ENCODE measurements at places on chromosomes 4 and X. TPM values are rescaled to one million over a fixed set of nuclear protein-coding genes. Genes with fewer than 3 reads are reported as not detected.

DNA sequence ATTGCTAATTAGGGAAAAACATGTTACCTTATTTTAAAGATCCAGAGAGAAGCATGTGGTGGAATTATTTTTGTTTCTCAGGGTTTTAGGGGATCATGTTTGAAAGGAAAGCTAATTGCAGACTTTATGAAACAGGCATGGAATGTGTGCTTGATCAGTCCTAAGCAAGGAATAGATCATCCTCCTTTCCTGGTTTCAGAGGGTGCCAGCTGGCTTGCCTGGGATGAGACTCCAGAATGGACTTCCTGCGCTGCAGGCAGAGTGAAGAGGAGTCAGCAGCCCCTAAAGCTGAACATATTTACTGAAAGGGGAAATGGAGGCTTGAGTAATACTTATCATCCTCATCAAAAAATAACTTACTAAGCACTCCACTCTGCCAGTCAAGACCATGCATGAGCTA, 13.3 kb downstream of the FGF5 start:
- DNase-seq: no peak

DNA sequence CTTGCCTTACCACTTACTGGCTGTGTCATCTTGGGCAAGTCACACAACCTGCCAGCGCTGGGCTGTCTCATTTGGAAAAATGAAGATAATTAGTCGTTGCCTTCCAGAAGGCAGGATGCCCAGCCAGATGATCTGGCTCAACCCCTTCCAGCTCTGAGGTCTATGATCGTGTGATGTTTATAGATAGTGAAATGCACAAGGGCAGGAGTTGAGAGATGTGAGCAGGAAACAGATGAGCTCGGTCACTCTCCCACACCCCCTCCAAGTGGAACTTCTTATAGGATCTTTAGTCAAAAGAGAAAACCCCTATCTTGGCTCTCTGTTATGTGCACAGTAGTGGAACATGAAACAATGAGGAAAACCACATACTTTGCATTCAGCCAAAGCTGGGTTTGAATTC, 336.8 kb upstream of the PPARGC1A start:
- DNase-seq: no peak

DNA sequence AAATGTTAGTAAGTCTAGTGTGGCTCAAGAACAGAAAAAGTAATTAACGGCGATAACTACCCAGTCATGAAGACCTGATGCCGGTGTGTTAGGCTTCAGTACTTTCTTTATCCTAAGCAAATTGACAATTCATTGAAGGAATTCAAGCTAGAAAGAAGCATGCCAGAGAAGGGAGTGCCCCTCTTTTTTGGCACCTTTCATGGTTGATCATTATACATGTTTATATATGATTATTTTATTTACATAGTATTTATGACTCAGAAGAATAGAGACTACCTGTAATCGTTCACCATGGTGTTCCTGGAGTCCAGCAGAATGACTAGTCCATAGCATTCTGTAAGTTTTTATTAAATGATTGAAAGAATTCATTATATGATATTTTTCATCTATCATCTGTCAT, 548.3 kb upstream of the SLIT2 start:
- DNase-seq: no peak

- DNase-seq: no peak
Observed at GRCh38 chr4:47551682-47552081, 66.6 kb downstream of the ATP10D start.

Gene NR0B1
- polyA plus RNA-seq: 19.5 TPM

DNA sequence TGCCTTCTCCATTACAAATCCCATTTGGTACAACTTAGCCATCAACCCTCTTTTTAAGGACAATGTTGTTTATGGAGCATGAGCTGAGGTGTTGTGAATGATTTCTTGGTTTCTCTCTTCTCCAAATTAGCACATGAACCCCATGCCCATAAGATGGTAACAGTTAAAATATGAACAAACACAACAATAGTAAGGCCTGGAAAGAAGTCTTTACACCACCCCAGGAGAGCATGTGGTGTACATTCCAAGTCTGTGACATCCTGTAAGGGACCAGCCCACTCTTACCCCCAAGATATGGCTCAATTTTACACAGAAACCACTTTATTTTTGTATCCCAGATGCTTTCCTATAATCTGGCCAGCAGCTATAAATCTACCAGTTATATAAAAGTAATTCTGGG, 226.1 kb downstream of the COX18 start:
- no peak for DNase-seq

Gene GPR50
- not detected for polyA plus RNA-seq

DNA sequence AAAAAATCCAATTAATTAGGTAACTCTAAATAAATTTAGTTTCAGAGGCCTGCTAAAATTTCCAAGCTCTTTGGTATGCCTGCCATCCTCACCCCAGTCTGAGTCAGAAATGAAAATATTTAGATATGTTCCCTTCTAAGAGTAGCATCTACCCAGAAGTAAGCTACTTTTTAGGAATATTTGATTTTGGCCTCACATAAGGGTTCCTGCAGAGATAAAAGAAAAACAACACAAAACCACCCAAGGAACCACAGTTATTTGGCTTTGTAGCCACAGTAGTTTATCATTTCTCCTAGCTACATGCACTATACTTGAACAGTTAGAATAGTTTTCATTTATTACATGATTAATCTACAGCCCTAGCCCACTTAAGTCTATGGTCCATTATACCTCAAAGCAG, 192.6 kb upstream of the FAM241A start:
- DNase-seq: no peak

Gene LRP2BP
- 0.25 TPM for polyA plus RNA-seq

- no peak for DNase-seq
Observed at GRCh38 chrX:34586346-34586911, 70.7 kb downstream of the TMEM47 start.

GRCh38 chr4:70844180-70844579, 4.5 kb upstream of the GRSF1 start:
- DNase-seq: no peak

GRCh38 chr4:127450276-127450675, 182.5 kb upstream of the INTU start:
- no peak for DNase-seq

- DNase-seq: no peak
Observed at GRCh38 chrX:1386338-1387127, 5.4 kb downstream of the SLC25A6 start.

DNA sequence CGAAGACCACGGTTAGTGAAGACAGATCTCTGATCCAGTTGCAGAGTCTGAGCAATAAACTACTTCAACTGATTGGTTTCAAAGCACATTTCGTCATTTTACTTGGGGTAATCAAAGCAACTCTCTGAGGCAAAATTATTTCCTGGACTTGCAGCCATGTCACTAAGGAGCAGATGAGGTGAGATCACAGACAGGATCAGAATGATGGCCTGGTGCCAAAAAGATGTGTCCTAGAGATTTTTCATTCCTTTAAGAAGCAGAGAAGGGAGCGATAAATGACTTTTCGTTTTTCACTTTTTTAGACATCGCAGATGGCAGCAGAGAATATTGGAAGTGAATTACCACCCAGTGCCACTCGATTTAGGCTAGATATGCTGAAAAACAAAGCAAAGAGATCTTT, 83.9 kb downstream of the PTTG2 start:
- DNase-seq: no peak

GRCh38 chr4:139851639-139852038, 186.0 kb downstream of the MGST2 start:
- DNase-seq: no peak

DNA sequence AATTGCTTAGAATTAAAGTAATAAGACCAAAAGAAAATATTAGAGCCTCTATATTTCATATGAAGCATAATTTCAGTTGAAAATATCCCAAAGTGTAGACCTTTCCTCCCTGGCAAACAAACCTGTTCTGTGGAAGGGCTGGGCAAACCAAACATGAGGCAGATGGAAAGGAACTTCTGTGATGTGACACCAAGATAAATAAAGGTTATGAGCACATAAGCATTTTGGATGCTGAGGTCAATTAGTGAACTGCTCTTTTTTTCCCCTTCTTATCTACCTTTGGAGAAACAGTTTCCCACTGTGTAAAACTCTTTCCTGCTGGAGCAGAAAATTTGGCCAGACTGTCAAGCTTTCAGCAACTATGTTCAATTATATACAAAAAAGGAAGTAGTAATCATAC, 109.6 kb upstream of the STIM2 start:
- no peak for DNase-seq

- DNase-seq: no peak
Observed at GRCh38 chr4:8374851-8375649, 65.5 kb downstream of the ACOX3 start.

DNA sequence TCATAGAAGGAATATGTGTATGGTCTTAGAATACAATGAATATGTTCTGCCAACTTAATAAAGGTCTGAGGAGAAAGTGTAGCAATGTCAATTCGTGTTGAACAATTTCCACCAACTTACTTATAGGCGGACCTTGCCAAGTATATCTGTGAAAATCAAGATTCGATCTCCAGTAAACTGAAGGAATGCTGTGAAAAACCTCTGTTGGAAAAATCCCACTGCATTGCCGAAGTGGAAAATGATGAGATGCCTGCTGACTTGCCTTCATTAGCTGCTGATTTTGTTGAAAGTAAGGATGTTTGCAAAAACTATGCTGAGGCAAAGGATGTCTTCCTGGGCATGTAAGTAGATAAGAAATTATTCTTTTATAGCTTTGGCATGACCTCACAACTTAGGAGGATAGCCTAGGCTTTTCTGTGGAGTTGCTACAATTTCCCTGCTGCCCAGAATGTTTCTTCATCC, 9.2 kb downstream of the ALB start:
- DNase-seq: no peak

DNA sequence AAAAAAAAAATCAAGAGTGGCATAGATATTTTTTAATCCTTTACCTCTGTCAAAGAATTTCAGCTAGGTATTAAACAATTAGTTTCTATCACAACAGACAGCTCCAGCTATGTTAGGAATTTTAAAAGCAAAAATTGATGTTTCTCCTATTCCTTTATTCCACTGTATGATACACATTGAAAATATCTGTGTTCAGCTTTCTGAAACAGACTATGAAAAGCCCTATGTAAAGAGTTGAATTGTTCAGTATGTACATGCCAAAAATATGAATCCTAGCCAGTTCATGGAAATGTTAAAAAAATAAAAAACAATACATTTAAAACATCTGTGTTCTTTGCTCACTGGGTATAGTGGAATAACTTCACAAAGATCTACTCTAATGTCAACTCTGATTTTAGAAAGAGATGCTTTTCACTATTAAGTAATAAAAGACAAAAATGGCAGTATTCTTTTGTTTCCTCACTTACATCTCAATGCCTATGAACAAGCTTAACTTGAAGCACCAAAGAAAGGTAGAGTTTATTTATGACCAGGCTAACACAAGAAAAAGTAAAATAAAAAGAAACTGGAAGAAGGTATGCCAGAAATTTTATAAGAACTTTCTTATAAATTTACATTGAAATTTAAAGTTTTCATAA, 32.1 kb downstream of the FBXW7 start:
- DNase-seq: no peak

DNA sequence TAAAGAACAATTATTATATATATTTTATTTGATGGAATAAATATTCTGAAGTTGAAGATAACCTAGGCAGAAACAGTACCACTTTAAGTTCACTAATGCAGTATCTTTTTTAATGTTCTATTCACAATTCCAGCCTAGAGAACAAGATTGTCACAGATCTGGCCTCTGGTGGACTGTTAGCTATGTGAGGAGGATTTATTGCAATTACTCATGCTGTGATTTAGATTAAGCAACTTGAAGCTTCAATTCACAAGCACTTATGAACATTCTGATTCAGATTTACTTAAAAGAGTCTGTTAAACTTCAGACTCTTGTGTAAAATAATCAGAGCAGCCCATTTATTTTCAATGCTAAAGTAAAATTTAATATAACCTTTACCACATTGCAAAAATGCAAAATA, 1489.8 kb downstream of the STIM2 start:
- DNase-seq: no peak

DNA sequence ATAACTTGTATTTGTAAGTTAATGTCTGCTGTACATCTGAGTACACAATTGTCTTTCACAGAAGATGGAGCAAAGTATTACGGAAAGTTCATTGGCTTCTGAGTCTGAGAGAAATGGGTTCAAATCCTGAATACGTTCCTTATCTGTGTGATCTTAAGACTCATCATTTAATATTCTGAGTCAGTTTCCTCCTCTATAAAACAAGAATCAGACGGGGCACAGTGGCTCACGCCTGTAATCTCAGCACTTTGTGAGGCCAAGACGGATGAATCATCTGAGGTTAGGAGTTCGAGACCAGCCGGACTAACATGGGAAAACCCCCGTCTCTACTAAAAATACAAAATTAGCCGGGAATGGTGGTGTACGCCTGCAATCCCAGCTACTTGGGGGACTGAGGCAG, 57.8 kb downstream of the APBB2 start:
- no peak for DNase-seq

Gene TMEM35A
- polyA plus RNA-seq: not detected

DNA sequence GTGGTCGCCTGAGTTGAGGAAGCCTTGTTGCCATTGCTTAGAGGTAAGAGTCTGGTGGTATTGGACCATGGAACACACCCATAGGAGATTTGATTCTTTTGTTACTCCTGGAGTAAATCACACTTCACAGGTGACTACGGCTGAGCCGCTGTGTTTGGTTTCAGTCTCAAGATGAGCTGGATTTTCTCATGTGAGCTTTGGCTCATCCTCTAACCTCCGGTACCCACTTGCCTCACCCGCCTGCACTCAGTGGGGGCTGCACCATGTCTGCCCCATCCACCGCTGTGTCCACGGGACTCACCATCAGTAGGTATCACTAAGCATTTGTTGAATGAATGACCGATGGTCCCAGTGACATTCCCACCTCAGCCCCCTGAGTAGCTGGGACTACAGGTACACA, 52.7 kb downstream of the HTT-AS start:
- DNase-seq: no peak
